ENCODE measurements at places on chromosomes 12 and 14.
A peak's percentile ranks its signal among the peaks of the same experiment; 100 is the strongest.

DNA sequence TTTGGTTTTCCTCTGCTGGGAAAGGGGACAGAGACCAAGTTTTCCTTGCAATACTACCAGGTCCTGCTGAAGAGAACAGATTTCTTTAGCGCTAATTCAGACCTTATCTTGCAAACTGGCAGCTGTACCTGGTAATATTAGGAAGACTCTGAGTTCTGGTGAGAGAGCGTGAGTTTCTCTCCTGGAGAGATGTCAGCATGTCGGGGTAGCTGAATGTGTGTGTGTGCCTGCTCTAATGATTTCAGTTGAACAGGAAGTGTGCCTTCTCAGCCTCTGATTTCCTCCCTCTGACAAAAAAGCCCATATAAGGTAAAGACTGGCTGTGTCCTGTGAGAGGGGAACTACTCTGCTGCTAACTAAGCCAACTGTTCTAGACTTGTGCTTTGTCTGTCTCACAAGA lies 10.3 kb upstream of the ERP27 start:
- DNase-seq = no peak

DNA sequence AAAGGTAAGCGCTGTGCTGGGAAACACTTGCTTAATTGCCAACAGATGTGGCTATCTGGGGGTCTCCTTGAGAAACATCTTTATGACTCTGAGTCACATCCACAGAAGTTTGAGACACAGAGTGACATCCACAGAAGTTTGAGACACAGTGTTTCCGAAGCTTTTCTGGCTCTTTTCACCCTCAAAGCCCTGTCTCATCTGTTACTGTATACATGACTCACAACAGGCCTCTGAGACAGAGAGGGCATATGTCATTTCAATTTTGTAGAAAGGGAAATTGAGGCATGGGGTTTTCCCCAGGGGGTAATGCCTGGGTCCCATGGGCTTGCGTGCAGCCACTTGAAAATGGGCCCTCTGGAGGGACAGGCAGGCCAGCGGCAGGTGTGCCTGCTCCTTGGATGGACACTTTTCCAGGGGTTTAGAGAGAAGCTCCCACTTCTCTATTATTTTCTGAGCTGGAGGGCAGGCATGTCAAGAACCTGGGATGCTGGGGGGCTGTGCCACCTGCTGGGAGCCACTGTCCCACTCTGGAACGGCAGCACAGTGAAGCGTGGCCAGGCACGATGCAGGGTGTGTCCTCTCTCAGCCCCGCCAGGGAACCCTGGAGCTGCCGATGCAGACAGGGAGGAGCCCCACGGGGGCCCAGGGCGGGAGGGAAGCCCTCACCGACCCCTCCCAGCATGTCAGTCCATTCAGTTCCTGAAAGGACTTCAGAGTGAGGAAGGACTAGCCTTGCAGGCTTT lies 111.3 kb upstream of the FKBP4 start:
- DNase-seq = no peak

DNA sequence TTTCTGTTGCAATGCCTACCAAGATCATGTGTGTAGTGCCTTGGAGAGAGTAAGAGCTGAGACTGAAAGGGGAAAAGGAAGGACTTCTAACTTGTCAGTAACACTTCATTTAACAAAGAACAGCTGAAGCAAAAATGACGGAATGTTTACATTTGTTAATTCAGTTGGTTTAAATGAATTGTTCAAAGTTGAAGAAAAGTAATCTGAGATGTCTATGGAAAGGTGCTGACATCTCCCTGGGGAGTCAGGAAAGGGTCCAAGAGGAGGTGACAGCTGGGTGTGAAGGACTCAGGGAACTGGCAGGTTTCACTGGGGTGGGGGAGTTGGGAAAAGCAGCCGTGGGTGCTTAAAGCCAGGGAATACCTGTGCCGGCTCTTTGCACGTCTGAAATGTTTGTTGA lies 7.9 kb downstream of the TMEM63C start:
- no peak for DNase-seq

DNA sequence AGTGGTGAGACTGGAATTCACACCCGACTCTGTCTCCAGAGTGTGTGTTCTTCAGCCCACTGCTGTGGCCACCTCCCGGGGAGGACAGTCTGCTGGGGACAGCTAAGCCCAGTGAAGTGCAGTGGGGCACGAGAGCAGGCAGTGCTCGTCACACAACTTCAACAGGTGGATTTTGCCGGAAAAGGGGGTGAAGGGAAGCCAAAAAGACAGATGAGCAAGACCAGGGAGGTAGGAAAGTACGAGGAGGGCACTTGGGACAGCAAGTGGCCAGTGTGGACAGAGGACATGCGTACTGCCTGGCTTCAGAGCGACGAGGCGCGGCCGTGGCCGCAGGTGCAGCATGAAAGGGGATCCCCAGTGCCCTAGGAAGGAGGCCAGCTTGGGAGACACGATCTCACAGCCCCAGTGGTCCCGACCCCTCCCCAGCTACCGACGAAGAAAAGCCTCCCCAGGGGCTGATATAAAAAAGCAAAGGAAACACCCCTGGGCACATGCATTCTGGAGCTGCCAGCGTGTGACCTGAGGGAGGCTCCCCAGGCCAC lies 96.1 kb downstream of the FBXL14 start:
- DNase-seq = no peak

- DNase-seq = no peak
Measured at GRCh38 chr14:35346738-35347322, 54.6 kb downstream of the PSMA6 start.

DNA sequence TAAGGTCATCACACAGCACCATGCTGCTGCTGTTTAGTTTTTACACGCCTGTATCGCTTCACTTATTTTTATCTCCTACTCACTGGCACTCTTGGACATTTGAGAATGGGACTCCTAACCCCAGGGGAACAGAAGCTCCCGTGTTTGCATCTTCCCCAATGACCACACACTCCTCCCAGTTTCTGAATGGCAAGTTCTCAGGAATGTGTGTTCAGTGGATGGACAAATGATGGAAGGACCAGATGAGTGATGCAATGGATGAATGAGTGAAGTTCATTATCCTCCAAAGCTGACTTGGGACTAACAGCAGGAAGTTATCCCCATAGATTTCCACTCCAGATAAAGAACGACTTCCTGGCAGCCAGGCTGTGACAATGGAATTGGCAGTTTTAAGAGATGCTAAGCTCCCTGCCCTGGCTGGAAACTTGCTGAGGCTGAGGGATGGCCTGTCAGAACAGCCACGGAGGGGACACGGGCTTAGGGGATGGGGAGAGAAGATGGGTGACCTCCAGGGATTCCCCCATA lies 231.5 kb downstream of the SLC15A4 start:
- DNase-seq = no peak

- DNase-seq = peak; percentile 5
Measured at GRCh38 chr14:97457575-97458085, 660.4 kb downstream of the VRK1 start.

DNA sequence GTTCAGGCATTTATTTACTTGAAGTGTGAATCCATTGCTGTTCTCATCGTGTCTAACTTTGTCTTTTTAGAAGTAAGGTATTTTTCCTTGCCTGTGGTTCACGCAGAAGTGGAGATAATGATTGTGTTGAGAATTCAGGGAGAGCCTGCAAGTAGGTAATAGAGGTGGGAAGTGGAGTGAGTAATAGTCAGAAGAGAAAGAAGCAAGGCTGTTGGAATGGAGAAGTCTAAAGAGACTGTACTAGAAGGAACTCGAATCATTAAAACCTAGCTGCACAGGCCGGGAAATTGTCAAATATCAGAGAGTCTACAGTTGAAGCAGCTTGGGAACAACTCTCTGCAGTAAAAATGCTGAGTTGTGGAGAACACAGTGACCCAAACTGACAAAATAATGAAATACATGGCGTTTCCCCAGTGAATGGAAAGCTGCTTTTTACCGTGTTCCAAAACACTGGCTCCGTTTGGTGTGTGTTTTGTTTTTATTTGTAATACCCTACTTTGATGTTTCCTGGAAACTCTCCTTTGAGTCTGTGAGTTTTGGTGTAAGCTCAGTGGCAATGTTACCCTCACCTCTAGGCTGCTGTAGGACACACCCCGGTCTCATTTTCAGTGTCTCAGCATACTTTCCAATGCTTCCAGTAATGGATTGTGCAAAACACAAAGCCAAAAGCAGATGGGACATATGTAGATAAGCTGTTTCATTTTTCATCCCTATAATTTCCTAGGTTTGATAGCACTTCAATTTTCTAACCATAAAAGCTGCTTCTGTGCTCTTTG lies 146.6 kb downstream of the CRADD start:
- DNase-seq = no peak

DNA sequence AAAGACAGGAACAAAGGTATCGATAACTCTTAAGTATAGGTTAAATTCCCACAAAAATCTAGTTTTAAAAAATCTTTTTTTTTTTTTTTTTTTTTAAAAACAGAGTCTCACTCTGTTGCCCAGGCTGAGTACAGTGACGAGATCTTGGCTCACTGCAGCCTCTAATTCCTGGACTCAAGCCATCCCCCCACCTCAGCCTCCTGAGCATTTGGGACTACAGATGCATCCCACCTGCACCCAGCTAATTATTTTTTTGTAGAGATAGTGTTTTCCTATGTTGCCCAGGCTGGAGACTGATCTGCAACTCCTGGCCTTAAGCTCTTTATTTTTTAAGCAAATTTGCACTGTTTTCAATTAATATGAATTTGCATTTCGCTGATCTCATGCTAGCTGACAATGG lies 9.8 kb downstream of the PSEN1 start:
- no peak for DNase-seq

- no peak for DNase-seq
Measured at GRCh38 chr12:24554612-24555295, 394.1 kb downstream of the BCAT1 start.

DNA sequence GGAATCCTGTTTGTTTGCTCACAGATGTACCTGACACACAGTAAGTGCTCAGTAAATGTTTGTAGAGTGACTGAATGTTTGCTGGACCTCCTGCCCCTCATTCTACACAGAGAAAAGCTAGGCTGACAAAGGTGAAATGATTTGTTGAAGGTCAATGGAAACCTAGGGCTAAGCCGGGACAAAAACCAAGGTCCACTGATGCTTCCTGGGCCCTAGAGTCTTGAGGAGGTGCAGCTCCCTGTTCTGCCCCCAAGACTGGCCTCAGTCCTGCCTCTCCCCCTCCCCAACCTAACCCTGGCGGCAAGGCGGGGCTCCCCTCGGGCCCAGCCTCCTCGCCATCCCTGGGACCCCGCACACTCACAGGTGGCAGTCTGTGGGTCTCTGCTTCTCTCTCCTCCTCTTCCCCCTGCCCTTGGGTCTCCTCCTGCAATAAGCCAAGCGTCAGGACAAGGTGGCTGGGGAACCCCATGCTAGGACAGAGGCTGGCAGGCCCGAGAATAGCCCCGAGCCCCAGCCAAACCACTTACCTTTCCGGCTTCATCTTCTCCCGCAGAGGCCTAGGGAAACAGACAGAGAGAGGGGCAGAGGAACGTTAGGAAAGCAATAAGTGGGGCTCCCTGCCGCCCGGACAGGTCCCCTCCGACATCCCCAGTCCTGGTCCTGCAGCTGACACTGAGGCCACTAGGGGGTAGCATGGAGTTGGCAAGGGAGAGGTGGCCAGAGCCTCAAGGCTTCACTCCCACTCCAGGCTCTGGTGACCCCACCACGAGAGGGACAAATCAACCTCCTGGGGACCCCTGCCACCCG lies 9.3 kb downstream of the PGF start:
- peak; percentile 86 for DNase-seq

DNA sequence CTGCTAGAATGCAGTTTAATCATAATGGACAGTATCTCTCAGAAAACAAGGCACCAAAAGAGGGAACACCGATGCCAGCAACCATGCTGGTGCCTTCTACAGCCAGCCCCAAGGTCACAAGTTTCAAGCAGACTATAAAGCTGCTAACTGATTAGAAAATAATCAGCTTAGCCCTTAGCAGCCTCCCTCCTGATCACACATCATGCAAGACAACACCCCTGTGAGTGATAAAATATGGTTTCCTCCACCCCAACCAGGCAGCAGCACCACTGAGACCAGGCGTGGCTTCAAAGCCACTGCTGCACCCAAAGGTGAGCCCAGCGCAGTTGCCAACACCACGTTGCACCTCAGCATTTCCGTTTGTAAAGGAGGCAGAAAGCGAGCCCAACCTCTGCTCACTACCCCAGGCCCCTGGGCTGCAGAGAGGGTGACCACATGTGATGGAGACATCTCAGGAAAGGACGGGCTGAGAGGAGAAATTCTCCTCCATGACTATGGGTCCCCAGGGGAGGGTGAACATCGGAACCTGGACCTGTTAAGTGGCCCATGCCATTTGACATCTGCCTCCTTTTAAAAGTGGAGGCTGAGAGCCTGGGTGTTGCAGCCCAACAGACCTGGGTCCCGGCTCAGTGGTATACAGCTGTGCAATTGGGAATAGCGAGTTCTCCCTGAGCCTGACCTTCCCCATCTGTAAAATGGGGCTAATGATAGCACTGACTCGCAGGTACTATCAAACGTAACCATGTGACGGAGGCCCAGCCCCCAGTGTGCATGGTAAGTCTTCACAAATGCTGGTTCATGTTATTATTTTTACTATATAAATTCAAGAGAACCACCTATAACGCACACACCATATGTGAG lies 11.5 kb downstream of the ZFP36L1 start:
- DNase-seq = no peak

DNA sequence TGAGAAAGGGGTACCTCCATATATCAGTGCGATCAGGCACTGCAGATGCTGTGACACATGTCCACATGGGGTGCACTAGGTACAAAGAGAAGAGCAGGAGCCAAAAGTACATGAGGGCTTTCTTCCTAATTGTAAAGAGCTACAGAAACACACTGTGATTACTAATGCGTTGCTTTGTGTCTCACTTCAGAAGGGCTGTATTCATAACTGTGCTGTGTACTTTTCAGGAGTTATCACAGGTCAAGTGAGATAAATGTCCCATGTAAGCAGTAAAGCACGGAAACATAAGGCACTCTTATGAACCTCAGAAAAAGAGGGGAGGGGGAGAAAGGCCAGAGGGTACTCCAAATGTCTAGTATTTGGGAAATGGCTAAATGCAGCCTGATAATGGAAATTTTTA lies 10.6 kb downstream of the SPRING1 start:
- DNase-seq = no peak

DNA sequence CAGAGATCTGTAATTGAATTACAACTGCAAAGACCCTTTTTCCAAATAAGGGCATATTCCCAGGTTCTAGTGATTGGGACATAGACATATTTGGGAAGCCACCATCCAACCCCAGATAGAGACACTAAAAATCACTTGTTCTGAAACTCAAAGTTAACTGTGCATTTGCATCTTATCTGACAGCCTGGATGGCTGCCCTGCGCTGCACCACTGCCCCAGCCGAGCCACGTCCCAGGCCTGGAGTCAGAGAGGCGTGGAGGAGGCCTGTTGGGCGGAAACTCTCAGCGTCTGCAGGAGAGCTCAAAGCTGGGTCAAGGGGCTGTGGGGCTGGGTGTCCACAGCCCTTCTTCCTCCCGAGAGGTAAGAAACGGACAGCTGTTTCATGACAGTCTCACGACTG lies 124.4 kb downstream of the RIMBP2 start:
- DNase-seq = no peak

GRCh38 chr14:102279282-102279681 lies 25.7 kb downstream of the MOK start:
- DNase-seq = no peak

GRCh38 chr14:37122288-37122687 lies 50.1 kb downstream of the SLC25A21 start:
- no peak for DNase-seq

- no peak for DNase-seq
Measured at GRCh38 chr14:33589334-33589733, 361.5 kb downstream of the EGLN3 start.

All from retina (tissue), 1 donor.